ENCODE measurements at places on chromosomes 4 and X.

DNA sequence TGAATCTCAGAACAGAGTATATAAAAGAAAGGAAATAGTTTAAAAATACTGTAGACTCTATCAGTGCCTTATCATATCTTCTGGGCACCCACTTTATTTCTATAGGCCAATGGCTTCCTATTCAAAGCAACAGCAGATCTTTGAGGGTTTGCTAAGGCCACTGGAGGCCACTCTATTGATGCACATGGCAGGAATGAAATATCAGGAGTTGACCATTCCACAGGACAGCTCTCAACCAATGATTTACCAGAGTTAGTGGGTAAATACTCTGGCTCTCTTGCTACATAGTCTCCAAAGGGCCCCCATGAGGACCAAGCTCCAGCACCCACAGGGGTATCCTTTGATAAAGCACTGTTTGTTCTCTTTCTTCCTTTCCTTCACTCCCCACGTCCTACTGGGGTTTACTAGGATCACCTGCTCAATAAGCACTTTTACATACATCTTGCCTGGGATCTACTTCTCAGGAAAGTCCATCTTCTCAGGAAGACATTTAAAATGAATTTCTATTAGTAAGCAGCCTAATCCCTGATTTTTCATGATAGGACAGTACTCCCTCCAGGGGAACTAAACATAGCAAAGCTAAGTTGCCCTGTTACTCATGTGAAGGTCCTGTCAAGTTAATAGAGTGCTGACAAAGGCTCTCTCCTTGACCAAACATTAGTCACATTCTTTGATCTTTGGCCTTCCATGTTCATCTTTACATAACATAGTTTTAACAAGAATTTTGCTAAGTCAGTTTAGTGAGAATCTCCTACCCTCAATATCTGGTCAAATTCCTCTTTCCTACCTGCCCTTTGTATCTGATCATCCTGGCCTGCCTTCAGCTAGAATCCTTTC, 459.7 kb downstream of the GRXCR1 start:
- ATAC-seq: no peak

DNA sequence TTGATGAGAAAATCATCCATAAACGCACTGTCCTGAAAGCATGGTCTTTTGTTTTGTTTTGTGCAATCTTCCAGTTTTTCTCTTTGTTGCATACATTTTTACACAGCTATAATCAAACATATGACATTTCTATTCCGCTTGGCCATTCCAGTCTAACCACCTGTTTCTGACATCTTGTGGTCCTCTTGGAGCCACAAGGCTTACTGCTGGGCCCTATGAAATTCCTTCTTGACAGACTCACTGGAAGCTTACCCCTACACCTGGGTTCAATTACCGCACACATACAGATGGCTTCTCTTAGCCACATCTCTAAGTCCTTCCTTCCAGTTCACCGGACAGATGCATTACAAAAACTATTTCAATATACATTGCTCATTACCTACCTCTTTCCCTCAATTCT, 72.4 kb downstream of the PAPSS1 start:
- ATAC-seq: no peak

GRCh38 chr4:5750052-5750945, 39.3 kb downstream of the EVC start:
- no peak for ATAC-seq

- no peak for ATAC-seq
These were observed 1.4 kb downstream of the MXD4 start for GRCh38 chr4:2260344-2261109.

- ATAC-seq: peak; percentile 55
These were observed 664 bp downstream of the PRSS12 start for GRCh38 chr4:118351851-118352827.

- ATAC-seq: no peak
These were observed 112.5 kb upstream of the MAP9 start for GRCh38 chr4:155489271-155489670.

All from motor neuron (in vitro differentiated cells).